ENCODE measurements at places on chromosomes 2 and 18.
A peak's percentile ranks its signal among the peaks of the same experiment; 100 is the strongest.

- peak; percentile 19 for DNase-seq
Measured at GRCh38 chr2:101806123-101806522, 108.6 kb downstream of the MAP4K4 start.

DNA sequence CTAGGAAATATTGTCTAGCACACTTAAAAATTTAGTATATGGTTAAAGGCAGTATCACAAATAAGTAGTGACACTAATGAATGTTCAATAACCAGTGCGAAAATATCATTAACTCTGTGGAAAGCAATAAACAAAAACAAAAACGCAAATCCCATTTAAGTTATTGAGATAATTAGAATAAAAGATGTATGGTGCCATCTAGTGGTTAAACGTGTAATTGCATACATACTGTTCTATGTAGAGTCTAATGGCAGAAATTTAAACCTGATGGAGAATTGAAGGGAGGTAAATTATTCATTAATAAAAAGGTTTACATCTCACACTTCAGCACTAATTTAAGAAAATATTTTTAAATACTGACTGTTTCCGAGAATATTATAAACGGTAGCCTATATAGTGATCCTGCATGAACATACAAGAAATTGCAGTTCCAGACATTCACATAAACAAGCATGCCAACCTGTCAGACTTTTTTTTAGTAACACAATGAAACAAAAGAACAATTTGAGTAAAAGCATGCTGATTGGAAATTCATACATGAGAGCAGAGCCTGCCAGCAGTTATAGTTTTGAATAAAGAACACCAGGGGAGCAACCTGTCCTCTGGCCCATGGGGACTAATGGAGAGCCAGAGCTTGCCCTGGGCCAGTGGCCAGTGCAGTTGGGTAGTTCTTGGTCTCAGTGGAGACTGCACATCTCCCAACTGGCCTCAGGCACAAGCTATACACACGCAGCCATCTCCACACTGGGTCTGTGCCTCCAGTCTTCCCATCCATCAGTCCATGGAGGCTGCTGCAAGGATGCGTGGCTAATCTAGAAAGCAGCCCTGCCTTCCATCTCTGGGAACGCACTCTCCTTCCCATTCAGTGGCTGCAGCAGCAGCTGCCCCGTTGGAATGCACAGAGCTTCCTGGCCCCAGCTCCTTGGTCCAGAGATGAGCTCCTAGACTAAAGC, 28.0 kb downstream of the GCG start:
- peak; percentile 56 for DNase-seq

GRCh38 chr2:67844024-67844540, 218.7 kb downstream of the C1D start:
- DNase-seq = no peak

GRCh38 chr2:39998617-39999016, 219.6 kb upstream of the THUMPD2 start:
- DNase-seq = no peak

DNA sequence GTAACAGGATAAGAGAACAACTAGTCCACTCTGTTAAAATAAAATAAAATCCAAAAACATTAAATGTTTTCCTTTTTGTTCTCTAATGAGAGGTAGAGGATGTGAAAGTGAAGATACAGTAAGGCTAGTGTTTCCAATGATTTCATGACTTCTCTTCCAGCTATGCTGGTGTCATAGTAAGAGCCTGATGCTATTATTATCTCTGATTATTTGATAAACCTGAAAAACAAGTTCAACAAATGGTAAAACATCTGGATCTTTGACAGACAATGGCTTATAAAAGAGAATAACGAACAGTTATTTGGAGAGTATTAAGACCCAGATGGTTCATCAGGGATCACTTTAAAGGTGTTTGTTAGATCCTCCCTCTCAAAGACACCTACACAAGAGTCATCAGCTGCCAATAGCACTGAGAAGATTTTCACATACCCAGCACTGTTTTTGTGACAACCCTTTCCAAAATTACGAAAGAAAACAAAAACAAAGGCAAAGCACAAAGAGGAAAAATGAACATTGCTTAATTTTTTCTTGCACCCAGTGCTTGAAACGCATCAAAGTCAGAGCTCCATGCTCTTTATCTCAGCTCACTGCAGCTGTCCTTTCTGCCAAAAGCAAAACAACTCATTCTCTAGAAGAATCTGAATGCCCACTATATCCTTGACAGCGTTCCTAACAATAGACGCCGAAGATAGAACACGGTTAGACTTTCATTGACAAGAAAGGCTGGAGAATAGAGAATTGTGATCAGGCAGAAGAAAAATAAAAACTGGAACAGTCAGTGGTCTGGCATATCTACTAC, 168.6 kb downstream of the SLC8A1 start:
- DNase-seq = no peak

Data from GM13977 (cell line).